ENCODE measurements at places on chromosomes 1 and 21.

DNA sequence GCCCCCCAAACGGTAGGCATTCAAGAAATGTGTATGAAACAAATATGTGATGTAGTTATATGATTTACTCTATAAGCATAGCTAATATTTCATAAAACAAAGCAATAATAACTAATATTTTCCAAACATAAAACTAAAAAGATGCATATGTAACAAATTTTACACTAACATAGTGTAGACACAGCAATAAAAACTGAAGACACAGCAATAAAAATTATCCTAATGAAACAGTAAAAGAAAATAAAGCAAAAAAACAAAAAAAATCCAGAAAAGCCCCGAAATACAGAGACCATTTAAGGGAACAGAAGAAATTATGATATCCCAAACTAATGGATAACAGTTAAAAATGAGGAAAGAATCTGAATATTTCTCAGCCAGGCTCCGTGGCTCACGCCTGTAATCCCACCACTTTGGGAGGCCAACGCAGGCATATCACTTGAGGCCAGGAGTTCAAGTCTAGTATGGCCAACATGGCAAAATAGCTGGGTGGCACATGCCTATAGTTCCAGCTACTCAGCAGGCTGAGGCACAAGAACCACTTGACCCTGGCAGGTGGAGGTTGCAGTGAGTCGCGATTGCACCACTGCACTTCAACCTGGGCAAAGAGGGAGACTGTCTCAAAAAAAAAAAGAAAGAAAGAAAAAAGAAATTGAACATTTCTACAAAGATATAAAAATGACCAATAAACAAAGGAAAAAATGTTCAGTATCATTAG lies 38.2 kb upstream of the PSMG1 start:
- no peak for DNase-seq

- no peak for DNase-seq
Measured at GRCh38 chr1:150999051-150999674, 7.5 kb downstream of the MINDY1 start.

- DNase-seq: no peak
Measured at GRCh38 chr21:44979687-44980561, 40.1 kb downstream of the SLX9 start.

GRCh38 chr21:26112127-26112742 lies 58.3 kb downstream of the APP start:
- DNase-seq: no peak

DNA sequence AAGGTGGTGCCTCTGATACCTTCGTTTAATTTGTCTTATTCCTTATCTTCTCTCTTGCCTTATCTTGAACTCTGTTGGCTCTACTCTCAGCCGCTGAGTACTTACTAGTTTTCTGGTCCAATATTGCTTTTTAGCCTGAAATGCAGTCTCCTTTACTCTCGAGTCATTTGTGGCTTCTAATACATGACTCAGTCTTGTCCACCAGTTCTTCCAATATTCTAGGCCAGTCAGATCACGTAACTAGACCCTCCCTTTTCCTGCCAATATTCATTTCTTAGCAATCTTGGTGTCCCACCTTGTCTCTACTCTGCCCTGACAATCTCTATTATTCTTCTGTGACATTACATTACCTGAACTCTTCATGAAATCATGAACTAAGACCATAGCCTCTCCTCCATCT lies 555.8 kb downstream of the DPYD start:
- DNase-seq: no peak

- no peak for DNase-seq
Measured at GRCh38 chr1:93585059-93585966, 96.3 kb downstream of the BCAR3 start.

- no peak for DNase-seq
Measured at GRCh38 chr1:114150016-114150415, 3.7 kb downstream of the SYT6 start.
